Kidney capillary endothelial cell (primary cell): ENCODE measurements at places on chromosomes 11 and 22.

DNA sequence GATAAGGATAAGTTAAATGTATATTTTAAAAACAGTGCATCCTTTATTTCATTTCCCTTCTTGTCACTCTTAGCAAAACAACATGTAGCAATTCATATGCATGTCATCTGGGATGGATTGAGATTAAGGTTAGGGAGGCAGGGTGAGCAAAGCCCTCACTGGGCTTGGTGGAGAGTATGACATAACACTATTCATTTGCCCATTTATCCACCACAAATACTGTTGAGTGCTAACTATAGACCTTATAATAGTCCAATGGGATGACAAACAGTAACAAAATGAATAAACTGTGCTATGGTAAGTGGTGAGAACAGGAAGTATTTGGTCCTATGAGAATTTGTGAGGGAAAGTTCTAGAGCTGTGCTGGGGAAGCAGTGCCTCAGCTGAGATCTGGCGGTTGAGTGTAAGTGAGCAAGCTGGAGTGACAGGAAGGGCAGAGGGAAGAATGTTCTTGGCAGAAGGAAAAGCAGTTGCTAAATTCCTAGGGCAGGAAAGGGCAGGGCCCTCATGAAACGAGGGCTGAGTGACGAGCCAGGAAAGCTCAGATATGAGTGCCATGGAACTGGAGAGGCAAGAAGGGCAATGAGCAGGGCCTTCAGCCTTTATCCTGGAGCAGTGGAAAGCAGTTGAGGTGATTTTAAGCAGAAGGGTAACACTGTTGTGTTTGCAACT, 6.7 kb downstream of the HSD17B12 start:
- peak; percentile 17 for DNase-seq

- DNase-seq, result no peak
These were observed 48.1 kb downstream of the CNTN5 start for GRCh38 chr11:99068832-99069231.

- DNase-seq, result no peak
These were observed 1.0 kb downstream of the PKP3 start for GRCh38 chr11:394858-395655.

DNA sequence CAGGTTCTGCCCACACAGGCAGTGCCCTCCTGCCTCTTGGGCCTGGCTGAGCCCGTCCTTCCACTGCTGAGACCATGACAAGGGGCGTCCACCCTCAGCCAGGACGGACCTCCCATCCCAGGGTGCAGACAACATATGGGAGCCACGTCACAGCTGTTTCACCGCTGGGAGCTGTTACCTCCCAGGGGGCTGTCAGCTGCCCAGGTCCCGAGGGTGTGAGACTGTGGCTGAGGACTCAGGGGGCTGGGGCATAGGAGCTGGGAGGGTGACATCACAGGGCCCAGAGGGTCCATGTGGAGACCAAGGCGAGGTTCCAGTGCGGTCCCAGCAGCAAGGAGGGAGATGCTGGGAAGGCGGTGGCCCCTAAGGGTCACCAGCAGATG, 17.9 kb upstream of the CTSD start:
- no peak for DNase-seq

DNA sequence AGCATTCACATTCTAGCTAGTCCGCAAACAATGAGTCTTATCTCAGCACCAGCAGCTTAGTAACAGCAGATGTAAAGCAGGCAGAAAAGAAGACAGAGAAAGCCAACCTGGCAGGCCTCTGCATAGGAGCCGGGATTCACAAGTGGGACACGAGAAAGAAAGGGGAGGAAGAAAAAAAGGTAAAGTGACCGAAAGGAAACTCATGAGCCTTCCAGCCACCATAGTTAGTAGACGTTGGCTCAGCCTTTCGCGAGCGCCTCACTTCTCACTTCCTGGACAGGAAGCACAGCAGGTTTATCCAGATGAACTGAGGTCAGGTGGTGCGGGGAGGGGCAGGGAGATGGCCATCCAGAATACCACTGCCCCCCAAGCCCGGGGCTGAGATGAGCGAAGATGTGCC, 19.7 kb upstream of the KAT5 start:
- DNase-seq, result no peak

GRCh38 chr11:76336597-76336996, 44.3 kb downstream of the THAP12 start:
- DNase-seq, result no peak

- no peak for DNase-seq
These were observed 15.3 kb downstream of the TUG1 start for GRCh38 chr22:30984317-30984716.
